ENCODE measurements at places on chromosomes 16 and 17.

- H3K4me1 ChIP-seq = no peaks in the 10 kb centered on the region
- H3K27me3 ChIP-seq = no peaks in the 10 kb centered on the region
Measured at GRCh38 chr16:6573577-6573976, 759.1 kb upstream of the RBFOX1 start.

DNA sequence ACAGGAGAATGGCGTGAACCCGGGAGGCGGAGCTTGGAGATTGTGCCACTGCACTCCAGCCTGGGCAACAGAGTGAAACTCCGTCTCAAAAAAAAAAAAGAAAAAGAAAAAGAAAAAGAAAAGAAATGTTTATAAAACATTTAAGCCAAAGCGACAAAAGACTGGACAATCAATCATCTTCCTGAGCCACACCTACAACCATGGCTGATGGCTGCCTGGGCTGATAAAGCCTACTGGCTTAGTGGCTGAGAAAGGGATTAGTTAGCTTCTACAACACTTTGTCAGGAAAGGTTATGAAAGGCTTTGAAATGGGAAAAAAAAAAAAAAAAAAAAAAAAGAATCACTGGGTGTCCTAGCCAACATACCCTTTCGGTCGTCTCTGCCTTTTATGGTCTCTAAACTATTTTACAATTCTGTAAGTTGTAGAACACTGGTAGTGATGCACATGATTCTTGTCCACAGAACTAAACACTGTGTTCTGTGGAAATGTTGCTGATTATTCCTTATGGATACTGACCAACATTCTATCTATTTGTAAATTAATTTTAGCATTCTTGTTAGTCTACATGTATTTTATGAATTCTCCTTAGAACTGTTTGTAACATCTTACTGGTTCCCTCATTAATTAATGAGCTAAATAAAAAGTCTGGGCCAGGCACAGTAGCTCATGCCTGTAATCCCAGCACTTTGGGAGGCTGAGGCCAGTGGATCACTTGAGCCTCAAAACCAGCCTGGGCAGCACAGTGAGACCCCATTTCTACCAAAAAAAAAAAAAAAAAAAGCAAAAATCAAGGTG is 45.5 kb downstream of the ZZEF1 start:
- H3K36me3 ChIP-seq = peaks cover 62% of the 10 kb centered on the region
- no peak overlapping the region for H3K4me3 ChIP-seq
- peaks cover 13% of the 10 kb centered on the region for H3K4me1 ChIP-seq
- no peaks in the 10 kb centered on the region for H3K27me3 ChIP-seq

- no peaks in the 10 kb centered on the region for H3K36me3 ChIP-seq
- H3K27ac ChIP-seq = no peak overlapping the region
- peak overlapping the region; percentile 89 for H3K4me3 ChIP-seq
- peaks cover 3% of the 10 kb centered on the region for H3K27me3 ChIP-seq
- peaks cover 32% of the 10 kb centered on the region for H3K4me1 ChIP-seq
- no peak for DNase-seq
Measured at GRCh38 chr16:85025781-85026653, 1.6 kb upstream of the KIAA0513 start.

GRCh38 chr16:66182592-66182991 is 183.9 kb upstream of the CDH5 start:
- no peak overlapping the region for H3K27ac ChIP-seq
- H3K4me3 ChIP-seq = no peak overlapping the region
- H3K27me3 ChIP-seq = peaks cover 8% of the 10 kb centered on the region
- H3K36me3 ChIP-seq = no peaks in the 10 kb centered on the region
- H3K4me1 ChIP-seq = no peaks in the 10 kb centered on the region

GRCh38 chr17:44249501-44250246 is 18.3 kb downstream of the SLC4A1 start:
- no peak for DNase-seq
- no peak overlapping the region for H3K27ac ChIP-seq
- no peaks in the 10 kb centered on the region for H3K36me3 ChIP-seq
- H3K4me3 ChIP-seq = no peak overlapping the region
- no peaks in the 10 kb centered on the region for H3K27me3 ChIP-seq
- peaks cover 23% of the 10 kb centered on the region for H3K4me1 ChIP-seq

- no peaks in the 10 kb centered on the region for H3K36me3 ChIP-seq
- no peak overlapping the region for H3K4me3 ChIP-seq
- peaks cover 3% of the 10 kb centered on the region for H3K27me3 ChIP-seq
- no peak for DNase-seq
Measured at GRCh38 chr17:76631821-76632565, 11.6 kb downstream of the ST6GALNAC1 start.
